ENCODE measurements at places on chromosomes 5 and 9.

- DNase-seq = no peak
These were observed 54.0 kb upstream of the SAP30L start for GRCh38 chr5:154391788-154392187.

DNA sequence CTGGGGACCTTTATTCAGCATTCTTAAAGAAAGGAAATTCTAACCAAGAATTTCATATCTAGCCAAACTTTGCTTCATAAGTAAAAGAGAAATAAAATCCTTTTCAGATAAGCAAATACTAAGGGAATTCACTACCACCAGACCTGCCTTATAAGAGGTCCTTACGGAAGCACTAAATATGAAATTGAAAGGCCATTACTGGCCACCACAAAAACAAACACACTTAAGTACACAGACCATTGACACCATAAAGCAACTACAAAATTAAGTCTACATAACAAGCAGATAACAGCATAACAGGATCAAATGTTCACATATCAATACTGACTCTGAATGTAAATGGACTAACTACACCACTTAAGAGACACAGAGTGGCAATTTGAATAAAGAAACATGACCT lies 361.4 kb upstream of the POU5F2 start:
- peak; percentile 4 for DNase-seq

- DNase-seq = no peak
These were observed 786.1 kb upstream of the CTNND2 start for GRCh38 chr5:12690361-12690760.

DNA sequence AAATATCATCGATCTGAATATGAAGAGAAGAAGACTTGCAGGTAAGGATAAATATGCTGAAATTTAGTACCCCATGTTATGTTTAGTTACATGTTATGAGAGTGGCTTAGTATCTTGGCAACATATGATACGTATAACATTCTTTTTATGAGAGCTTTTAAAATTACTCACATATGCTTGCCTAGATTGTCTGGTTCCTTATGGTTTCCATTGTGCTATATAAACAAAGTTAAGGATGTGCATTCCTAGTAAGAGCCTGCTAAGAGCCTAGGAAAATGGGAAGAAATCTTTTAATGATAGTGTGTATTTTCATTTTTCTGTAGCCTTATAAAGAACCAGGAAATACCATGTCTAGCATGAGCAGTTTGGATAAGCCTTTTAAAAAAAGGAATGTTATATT lies 112.0 kb upstream of the KCNN2 start:
- no peak for DNase-seq

- DNase-seq = peak; percentile 55
These were observed 46.7 kb upstream of the CPLX2 start for GRCh38 chr5:175824676-175825075.

DNA sequence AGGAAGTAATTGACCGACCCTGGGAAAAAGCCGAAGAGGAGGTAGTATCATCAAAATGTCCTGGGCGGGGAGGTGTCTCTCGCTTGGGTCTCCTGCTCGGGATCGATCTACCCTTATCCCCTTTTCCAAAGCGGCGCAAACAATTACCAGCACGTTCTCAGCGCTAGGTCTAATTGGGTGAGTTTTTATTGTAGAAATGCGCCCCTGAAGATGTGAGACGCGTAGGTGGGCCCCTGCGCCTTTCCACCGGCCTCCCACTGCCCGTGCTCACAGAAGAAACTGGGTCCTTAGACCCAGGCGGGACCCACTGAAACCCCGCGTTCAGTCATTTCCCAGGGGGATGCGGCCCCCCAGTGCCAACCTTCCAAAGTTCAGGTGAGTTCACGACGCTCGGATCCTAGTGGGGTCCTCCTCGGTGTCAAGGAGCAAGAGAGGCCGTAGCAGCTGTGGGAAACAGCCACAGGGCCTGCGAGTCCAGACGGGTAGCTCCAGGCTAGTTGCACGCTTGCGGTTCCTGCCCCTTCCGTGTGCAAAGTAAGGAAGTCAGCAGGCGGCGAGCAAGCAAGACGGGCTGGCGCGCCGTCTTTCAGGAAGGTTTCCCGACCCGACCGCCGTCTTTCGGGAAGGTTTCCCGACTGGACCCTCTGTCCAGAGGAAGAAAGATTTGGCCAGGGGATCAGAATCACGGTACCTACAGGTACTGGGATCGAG lies 1.5 kb downstream of the SMIM32 start:
- peak; percentile 6 for DNase-seq

DNA sequence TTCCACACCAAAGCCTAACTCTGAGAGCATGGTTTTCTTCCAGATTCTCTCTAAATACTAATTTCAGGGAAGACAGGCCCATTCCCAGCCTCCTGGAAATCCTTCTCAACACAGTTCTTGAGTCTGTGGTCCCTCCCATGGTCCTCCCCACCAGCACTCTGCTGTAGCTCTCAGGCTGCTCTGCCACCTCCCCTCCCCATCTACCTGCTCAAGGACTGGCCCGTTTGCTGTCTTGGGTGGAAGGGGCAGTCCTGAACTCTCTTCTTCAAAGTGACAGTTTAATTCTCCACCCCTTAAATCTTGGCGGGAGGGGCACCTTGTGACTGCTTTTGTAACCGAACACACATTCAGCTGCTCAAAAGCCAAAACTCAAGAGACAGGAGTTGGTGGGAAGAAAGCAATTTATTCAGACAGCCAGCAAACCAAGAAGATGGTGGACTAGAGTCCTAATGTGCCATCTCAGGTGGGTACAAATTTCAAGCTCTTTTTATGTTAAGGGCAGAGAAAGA lies 7.6 kb upstream of the LCN15 start:
- DNase-seq = no peak

DNA sequence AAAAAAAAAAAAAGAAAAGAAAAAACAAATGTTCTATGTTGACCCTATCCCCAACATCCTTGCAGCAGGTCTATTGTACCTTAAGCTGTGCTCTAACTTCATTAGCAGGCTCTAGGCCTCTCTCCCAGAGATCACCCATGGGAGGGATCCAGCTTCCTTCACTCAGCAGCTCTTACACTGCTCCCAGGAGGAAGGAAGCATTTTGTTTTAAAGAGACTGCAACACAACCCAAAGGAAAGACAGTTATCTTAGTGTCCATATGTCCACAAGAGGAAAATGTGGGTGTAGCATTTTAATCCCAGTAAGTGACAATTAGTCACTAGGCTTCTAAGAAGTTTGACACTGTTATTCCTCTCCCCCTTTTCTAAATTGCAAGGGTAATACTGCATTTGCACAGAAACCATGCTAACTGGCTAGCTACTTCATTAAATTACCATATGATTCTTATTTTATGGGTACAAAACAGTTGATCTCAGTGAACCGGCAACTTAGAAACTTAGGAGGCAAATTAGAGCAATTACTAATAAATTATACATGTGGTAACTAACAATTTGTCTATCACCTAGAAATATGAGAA lies 58.8 kb downstream of the MARCHF3 start:
- no peak for DNase-seq

- DNase-seq = no peak
These were observed 166.0 kb downstream of the ADAMTSL1 start for GRCh38 chr9:18639911-18640310.

DNA sequence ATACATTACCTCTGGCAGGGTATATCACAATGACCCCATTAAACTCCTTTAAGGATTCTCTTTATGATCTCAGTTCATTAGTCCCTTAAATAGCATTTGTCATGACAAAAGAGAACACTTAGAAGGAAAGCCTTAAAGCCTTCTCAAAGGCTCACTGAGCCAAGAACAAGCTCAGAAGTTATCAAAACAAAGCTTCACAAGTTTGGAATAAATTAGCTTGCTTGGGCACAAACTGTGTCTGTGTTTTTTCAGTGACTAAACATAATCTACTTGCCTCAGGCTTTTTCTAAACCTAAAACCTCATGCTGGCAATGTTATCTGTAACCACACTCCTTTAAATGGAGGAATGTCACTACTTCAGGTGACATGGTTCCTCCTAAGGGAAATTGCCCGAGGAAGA lies 1114.9 kb upstream of the C9orf72 start:
- DNase-seq = no peak

DNA sequence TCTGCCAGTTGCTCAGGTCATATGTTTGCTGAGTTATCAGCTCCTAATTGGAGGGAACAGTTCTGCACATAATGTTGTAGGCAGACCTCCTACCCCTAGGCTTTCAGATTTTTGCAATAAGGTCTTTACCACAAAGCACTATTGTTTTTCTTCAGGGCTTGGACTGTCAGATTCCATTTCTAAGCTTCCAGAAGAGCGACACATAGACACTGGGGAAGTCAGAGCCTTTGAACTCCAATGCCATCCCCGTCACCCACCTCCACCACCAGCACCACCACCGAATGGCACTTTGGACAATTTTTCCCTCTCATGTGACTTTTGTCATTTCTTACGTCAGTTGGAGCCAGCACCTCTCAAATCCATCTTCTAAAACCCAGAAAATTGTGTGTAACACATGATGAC lies 28.3 kb upstream of the SPRY4 start:
- DNase-seq = no peak

GRCh38 chr9:96621618-96622017 lies 2.0 kb upstream of the CDC14B start:
- DNase-seq = no peak

DNA sequence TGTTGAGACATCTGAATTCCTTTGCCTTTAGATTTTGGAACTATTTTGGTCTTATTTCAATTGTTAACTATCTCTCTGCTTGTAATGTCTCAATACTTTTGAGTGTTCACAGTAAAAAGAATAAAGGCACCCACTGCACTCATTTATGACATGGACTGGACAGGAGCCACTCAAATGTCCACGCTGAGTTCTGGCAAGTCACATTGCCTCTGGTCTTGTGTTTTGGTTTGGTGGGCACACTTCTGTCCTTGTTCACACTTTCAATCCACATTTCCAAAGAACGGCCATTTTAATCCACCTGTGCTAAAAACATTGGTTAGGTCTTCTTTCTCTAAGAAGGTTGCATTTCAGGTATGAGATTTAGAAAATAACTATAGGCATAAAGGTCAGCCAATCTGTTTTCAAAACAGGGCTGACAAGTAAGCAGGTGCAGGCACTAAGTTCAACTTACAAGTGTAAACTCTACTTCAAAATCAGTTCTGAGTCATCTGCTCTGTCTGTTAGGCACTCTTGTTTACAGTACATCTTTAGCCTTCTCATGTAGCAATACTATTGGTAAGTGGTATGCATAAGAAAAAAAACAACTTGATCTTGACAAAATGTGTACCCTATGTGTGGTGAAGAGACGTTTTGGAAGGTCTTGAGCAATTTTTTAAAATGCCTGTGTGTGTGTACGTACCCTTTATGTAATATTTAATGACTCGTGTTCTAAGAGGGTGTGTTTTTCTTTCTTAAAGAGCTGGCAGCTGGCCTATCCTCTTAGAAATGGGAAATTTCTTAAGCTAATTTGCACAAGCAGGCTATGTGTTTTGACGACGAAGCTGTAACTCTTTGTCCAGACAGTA lies 31.5 kb upstream of the ZFAND5 start:
- peak; percentile 7 for DNase-seq

GRCh38 chr9:107932046-107932445 lies 442.5 kb upstream of the KLF4 start:
- DNase-seq = no peak

GRCh38 chr9:136848393-136849037 lies 694 bp upstream of the PHPT1 start:
- DNase-seq = no peak

GRCh38 chr5:138192826-138193225 lies 13.9 kb downstream of the KIF20A start:
- no peak for DNase-seq

DNA sequence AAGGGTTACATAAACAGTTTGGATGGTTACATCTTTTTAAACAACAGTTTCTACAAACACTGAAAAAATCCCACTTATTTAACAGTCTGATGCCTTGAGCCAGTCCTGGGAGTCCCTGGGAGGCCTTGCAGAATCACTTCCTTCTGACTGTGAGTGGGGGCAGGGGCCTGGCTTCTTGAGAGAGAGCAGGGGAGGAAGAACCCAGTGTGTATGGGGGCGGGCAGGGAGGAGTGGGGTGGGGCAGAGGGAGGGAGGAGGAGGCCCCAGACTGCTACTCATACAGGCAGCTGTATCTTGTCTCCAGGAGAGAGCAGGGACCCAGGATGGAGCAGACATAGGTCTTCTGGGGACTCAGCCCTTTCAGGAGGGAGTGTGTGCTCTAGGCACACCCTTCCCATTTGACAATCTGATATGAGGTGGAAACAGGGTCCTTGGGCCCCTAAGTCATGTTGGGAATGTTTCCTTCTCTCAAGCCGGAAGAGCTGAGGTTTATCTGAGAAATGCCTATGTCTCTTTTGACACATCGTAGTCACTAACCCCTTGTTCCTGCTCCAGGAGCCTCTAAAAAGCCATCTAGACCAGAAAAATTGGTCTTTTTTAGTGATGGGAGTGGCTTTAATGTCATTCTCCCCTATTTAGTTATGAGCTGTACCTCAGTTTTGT lies 52.8 kb downstream of the IRF1 start:
- DNase-seq = no peak

DNA sequence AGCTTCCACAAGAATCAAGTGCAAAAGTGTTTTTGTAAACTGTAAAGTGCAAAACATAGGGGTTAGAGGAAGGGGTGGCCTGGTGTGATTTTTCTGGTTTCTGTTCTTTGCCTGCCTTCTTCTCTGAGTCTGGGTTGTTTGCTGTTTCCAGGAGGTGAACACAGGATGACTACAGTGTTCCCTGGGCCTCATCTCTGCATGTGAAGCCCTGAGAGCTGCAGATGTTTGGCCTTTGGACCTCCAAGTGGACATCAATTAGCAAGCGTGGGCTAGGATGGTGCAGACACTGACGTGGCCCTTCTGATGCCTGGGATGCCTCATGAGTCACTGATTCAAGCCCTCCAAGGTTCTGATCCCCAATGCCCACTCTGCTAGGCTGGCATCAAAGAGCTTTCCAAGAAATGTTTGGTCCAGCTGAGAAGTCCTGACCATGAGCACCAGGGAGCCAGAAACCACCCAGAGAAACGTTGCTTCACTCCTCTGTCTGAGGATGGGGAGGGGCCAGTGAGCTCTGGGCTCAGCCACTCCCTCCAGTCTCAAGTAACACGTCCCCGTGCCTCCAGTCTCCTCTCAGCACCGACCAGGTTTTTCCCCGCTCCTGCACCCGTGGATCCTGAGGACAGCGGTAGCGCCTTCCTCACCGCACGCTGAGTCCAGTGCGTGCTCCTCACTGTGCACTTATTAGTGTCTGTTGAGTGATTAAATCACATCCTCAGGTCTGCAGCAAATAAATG lies 7.6 kb downstream of the IL9 start:
- DNase-seq = no peak

GRCh38 chr5:172642486-172642885 lies 1.4 kb downstream of the NEURL1B start:
- DNase-seq = no peak

DNA sequence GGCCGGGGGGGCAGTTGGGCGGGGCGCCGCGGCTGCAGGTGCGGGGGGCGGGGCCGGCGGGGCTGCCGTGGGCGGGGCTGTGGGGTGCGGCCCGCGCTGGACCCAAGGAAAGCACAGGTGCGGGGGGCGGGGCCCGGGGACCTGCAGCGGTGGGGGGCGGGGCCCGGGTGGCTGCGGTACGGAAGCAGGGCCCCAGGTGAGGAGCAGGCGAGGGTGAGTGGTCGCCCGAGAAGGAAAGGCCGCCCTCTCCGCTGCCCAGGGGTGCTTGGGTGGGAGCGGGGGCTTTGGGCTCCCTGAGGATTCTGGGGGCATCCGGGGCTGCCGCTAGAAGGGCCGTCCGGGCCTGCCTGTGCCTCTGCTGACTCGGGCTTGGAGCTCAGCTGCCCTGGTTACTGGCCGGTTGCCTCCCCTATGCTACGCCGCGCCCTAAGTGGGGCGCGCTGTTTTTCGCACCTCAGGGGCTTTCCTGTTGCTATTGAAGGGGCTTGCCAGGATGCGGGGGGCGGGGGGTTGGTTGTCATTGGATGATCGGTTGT lies 767 bp downstream of the RALGPS1 start:
- DNase-seq = peak; percentile 60

Data from DMS79 (cell line).